ENCODE measurements at places on chromosomes 12 and 14.

DNA sequence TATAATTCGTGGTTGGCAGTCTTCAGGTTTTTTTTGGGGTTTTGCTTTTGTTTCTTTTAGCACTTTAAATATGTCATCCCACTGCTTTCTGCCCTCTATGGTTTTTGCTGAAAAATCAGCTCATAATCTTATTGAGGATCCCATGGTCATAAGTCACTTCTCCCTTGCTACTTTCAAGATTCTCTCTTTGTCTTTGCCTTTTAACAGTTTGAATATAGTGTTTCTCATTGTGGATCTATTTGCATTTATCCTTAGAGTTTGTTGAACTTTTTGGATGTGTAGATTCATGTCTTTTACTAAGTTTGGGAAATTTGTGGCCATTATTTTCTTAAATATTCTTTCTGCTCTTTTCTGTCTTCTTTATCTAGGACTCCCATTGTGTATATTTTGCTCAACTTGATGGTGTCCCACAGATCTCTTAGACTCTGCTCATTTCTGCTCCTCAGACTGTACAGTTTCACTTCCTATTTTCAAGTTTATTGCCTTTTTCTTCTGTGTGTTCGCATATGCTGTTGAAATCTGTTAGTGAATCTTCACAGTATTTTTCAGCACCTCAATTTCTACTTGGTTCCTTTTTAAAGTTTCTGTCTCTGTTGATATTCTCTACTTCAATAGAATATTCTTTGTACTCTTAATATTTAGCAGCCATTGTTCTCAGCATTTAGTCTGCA, 70.8 kb downstream of the WNK1 start:
- DNase-seq, result no peak

- no peak for DNase-seq
These were observed 112.6 kb upstream of the FZD10 start for GRCh38 chr12:130049666-130050065.

DNA sequence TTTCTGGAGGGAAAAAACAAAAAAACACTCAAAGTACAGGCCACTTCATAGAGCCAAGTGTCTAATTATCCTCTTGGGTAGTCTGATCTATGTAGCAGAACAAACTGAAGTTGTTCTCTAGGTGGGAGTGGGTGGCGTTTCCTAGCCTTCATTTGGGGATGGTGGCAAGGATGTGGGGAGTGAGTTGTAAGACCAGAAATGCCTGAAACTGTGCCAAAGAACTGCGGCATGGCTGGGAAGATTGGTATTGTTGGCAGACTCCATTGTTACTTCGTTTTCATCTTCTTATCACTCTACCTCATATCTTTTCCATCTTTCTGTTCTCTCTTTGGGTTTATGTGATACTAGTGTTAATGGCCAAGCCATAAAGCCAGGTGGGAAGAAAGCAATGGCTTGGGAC, 177.3 kb upstream of the DDHD1 start:
- no peak for DNase-seq

- no peak for DNase-seq
These were observed 91.9 kb downstream of the DPF3 start for GRCh38 chr14:72801836-72802587.

DNA sequence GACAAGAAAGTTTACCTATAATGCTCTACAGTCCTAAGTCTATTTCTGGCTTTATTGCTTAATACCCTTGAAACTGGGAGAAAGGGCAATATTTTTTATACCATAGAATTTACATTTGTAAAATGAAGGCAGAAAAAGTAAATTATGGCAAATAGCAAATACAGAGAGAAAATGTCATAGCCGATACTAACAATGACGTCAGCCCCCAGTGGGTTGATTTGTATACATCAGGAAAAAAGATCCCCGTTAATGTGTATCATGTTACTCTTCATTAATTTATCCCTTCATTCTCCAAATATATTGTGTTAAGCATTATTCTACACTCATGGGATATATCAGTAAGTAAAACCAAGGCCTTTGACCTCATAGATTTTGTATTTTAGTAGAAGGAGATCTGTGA, 445.1 kb upstream of the SYT1 start:
- DNase-seq, result no peak

- no peak for DNase-seq
These were observed 61.8 kb downstream of the PIK3C2G start for GRCh38 chr12:18323159-18323558.

All from NCI-H2081 (cell line).